LoVo (cell line): ENCODE measurements at places on chromosomes 4 and X.

DNA sequence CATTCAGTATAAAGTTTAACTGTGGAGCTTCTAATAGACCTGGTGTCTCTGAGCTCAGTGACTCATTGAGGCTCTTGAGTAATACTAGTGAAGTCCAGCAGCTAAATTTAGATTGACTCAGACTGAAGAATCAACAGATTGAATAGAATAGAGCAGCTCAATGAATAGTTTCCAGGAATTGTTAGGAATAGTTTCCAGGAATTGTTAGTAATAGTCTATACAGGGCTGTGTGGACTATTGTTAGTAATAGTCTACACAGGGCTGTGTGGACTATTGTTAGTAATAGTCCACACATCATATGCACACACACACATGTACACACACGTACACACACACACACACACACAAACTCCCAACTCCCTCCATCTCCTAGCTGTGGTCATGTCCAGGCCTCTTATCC is 3.0 kb downstream of the GIMD1 start:
- DNase-seq: peak; percentile 11

DNA sequence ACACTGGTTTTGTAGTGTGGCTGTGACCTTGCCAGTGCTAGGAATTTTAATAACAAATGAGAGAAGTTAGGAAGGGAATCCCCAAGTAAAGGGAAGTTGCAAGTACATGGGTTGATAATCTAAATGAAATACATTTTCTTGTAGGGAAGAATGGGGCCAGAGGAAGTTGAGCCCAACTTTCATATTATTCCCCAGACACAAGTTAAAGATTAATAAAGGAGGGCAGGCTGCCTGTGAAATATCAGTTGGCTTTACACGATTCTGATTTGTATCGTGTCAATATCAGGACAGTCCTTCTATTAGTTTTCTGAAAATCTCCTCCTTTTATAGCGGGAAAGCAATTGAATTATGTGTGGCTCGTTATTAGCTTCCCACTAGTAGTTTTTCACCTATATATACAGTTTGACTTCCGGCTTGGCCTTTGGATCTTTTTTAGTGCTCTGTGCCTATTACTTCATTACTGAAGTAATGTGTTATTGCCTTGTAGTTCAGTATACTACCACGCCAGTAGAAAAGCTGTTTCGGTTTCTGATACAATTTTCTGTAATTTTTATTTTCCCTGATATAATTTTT is 1.7 kb downstream of the PDLIM5 start:
- DNase-seq: peak; percentile 48

DNA sequence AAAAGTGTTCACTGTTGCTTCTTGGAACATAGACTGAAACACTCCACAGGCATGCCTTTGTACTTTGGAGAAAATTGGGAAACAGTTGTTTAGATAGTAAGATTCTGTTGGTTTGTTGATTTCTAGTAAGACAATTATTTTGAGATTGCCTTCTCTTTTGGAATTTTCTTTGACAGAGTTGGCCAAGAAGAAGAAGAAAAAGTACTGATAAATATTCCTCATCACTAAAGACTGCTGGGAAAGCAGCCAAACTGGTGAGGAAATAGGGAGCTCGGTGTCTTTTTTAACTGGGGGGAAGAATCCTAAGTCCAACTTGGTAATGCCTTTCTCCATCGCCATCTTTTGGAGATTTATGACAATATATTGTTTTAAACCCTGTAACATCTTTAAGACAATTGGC is 370.7 kb downstream of the GPAT3 start:
- DNase-seq: no peak

GRCh38 chrX:151970027-151970426 is 4.4 kb downstream of the GABRE start:
- no peak for DNase-seq

DNA sequence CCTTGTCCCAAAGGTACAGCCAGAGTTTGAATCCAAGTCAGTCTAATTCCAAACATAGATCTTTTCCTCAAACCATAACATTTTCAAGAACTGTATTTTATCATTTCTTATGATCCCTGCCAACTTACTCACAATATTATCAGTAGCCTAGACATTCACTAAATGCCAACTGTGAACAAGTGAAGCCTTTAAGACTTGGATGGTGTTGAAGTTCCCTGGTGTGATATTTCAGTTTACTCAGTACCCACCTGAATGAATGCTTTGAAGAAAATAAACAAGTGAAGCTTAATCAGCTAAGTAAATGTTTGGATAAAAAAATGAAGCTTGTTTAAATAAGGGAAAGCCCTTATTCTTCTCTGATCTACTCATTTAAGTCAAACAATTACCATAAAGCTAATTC is 1028.3 kb downstream of the DMD start:
- DNase-seq: no peak

DNA sequence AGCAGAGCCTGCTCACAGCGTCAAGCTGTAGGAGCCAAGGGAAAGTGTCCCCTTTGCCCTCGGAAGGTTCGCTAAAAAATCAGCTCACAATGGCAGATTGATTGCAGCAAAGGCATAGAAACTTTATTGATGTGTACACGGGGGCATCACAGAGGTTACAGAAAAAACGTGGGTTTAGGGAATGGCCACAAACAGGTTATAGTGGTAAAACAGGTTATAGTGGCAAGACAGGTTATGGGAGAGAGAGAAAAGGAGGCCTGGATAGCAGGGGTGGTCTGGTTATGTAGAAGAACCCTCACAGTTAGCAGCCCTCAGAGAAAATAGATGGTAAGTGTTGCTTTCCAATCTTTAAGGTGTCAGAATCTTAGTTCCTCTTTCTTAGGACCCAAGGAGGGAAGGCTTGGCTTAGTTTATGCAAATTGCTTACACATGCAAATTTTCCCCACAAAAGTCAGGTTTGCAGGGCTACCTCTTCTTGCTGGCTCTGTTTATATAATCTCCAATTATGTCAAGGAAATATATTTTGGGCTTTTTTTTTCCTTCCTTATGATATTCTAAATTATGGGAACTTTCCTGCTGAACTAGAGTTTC is 113.7 kb downstream of the BMP15 start:
- no peak for DNase-seq

DNA sequence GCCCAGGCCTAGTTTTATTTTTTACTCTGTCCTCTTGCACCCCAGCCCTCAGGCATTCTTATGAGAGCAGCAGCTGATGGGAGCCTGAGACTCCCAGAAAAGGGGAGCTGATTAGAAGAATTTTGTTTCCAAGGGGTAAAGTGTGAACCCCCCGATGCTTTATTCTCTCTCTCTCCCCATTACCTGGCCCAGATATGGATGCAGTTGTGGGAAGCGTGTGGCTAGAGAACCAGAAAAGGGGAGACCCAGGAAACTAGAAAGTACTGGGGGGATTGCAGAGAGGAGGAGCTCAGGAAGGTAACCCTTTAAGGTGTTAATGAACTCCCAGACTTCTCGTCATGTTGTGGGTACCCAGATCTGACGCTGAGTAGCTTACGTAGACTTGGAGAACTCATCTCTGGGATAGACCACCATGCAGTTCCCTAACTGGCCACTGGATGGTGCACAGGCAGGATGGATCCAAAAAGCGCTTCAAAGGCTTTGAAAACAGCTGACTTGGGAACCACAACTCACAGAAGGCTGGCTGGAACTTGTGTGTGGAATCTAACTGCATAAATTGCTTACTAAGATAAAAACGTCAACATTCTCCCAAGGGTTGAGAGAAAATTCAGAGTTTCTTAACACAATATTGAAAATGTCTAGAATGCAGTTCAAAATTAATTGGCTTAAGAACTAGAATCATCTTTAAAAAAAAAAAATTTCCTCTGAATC is 64.7 kb downstream of the TBC1D14 start:
- DNase-seq: peak; percentile 65

GRCh38 chrX:54237014-54237413 is 54.0 kb upstream of the FAM120C start:
- no peak for DNase-seq

GRCh38 chrX:148813967-148814366 is 313.6 kb downstream of the AFF2 start:
- no peak for DNase-seq

- no peak for DNase-seq
These were observed 190.9 kb upstream of the S100G start for GRCh38 chrX:16459008-16459407.

- DNase-seq: peak; percentile 60
These were observed 13.3 kb upstream of the IL3RA start for GRCh38 chrX:1323315-1323714.

- DNase-seq: no peak
These were observed 49.3 kb upstream of the CD40LG start for GRCh38 chrX:136598631-136599030.
